CD4-positive, alpha-beta T cell treated with Interleukin-17A for 4 hours (primary cell): ENCODE measurements at places on chromosomes 7 and 10.

GRCh38 chr7:134495546-134495945 is 31.8 kb upstream of the AKR1B10 start:
- no peak for DNase-seq

DNA sequence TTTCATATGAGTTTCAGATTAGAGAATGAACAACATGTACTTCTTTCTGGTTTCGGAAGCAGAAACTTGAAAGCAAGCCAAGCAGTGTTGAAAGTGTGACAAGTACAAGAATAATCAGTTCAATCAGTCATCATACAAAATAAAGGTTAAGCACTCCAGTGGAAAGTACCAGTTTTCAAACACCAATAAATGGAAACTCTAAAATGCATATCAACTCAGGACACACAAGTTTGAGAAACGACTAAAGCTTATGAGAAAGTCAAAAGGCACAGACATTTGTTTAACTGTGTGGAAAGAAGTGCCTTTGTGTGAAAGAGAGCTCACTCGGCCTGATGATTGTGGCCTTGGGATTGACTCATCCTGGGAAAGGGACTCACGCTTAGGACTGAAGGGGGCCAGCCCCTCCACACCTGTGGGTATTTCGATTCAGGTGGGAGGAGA is 60.6 kb upstream of the AKR1C1 start:
- DNase-seq: no peak

GRCh38 chr7:34949361-34949760 is 87.9 kb downstream of the DPY19L1 start:
- no peak for DNase-seq

GRCh38 chr7:148838905-148839304 is 45.2 kb downstream of the EZH2 start:
- no peak for DNase-seq

DNA sequence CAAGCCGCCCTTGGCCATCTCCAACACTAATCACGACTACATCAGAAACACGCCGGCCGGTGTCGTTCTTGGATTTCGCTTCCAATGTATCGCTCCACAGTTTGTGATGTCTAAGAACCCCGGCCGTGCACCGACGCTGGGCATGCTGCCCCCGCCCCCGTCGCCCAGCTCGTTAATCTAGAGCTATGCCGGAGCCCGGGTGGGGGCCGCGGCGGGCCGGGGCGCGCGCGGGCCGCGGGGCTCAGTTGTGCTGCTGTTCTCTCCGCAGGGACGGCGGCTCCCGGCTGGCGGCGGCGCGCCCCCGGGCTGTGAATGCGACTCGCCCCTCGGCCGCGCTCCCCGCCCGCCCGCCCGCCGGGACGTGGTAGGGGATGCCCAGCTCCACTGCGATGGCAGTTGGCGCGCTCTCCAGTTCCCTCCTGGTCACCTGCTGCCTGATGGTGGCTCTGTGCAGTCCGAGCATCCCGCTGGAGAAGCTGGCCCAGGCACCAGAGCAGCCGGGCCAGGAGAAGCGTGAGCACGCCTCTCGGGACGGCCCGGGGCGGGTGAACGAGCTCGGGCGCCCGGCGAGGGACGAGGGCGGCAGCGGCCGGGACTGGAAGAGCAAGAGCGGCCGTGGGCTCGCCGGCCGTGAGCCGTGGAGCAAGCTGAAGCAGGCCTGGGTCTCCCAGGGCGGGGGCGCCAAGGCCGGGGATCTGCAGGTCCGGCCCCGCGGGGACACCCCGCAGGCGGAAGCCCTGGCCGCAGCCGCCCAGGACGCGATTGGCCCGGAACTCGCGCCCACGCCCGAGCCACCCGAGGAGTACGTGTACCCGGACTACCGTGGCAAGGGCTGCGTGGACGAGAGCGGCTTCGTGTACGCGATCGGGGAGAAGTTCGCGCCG is 1.9 kb downstream of the VWC2 start:
- DNase-seq: no peak

DNA sequence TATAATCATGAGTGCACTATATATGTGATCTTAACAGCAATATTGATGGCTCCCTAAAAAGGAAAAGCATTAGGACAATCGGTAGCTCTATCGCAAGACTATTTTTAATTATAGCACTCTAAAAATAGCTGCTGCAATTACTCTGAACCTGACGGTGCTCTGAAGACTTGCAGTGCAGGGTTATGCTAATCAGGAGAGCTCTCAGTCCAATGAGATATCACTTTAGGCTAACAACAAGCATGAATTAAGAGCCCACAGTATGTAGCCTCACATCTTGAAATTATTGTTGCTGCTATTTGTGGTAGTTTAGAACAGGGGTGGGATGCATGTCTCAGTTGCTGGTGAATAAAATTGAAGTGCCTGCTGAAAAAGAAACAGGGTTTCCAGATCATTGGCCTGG is 515.8 kb upstream of the AKR1E2 start:
- no peak for DNase-seq

GRCh38 chr7:98984126-98984525 is 105.8 kb downstream of the TRRAP start:
- no peak for DNase-seq

- DNase-seq: no peak
Measured at GRCh38 chr10:94016727-94017714, 23.3 kb downstream of the PLCE1 start.
